ENCODE measurements at places on chromosomes 2 and 18.

- DNase-seq: peak; percentile 62
These were observed 625 bp downstream of the ARPC2 start for GRCh38 chr2:218217360-218218267.

DNA sequence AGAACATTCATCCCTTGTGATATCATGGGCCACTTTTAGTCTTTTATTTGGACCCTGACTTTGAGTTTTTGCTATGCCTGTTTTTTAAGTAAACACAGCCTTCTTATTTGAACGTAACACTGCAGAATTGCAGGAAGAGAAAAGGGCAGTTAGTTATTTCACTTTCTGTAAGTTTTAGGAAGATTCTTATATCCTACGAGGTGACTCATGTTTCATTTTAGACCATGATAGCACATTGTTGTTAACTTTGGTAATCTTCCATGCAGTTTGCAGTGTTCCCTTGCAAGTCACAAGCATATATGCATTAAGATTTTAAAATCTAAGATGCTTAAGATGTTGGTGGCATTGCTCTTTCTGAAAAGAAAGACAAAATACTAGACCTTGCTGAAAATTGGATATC, 128.6 kb upstream of the EPC2 start:
- DNase-seq: no peak

- DNase-seq: no peak
These were observed 55.9 kb downstream of the CDCA7 start for GRCh38 chr2:173410579-173410978.

DNA sequence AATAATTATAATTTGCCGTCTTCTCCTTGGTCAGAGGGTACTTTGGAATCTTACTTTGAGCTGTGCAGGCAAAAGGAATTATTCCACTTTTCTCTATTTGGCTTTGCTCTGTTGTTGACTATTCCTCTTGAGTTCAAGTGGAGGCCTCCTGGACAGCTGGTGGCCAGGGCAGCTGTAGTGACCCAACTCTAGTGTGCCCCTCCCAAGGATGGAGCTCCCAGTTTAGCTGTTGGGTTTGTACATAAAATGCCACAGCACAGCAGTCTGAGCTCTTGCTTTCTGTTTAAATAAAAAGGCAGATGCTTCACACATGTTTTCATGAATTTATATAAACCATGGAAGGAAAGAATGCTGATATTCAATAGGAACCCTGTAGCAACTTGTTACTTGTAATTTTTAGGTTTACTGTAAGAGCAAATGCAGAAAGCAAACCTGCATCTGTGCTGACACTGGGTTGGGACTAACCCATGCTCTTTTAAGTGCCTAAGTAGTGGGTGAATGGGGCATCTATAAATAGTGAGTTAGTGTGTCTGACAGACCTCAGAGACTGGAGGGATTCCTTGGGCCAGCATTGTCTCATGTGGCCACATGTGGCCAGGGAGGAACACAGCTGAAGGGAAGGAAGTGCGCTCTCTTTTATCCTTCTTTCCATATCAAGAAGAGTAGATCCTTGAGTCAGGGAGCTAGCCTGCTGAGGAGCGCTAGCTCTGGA, 121.8 kb downstream of the FHOD3 start:
- no peak for DNase-seq

GRCh38 chr18:57640236-57640635, 18.6 kb upstream of the NARS1 start:
- no peak for DNase-seq

All from stimulated activated CD4-positive, alpha-beta T cell treated with anti-CD3 and anti-CD28 coated beads, Interleukin-1b, Interleukin-23, amount 100 ng/mL, for 4 hours (primary cell).